ENCODE measurements at places on chromosomes 7 and 10.

- DNase-seq = no peak
Measured at GRCh38 chr7:129010075-129010474, 44.8 kb downstream of the TNPO3 start.

DNA sequence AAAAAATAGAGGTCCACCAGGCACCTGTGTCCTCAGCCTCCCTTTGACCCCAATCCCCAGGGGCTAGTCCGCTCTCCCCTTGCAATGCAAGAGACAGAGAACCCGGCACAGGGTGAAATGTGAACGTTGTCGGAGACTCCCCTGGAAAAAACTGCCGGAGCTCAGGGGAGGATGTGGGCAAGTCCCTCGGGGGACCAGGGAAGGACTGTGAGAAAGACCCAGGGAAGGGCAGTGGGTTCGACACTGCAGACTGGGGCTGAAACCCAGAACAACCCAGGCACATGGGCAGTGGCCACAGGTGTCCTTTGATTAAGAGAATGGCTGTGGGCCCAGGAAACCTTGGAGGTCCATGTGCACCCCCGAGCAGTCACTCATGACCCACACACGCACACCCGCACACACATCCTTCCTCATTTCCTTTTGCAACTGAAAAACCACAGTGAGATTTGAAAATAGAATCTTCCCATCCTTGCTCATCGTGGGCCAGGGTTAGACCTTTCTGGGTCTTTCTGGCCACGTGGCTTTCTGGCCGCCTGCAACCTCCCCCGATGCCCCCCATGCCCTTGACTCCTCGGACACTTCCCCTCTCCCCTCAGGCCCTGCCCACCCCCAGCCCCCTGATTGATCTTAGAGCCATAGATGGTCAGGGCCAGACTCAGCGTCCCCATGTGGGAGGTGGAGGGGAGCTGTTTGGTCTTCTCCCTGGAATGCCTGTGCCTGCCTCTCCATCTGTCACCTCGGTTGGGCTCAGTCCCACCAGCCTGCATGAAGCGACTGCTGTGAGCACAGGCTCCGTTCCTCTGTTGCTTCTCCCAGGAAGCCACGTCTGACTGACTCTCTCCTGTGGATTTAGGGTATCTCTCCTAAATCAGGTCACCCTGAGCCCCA lies 7.9 kb downstream of the LAT2 start:
- DNase-seq = no peak

GRCh38 chr10:27494116-27494805 lies 9.8 kb upstream of the RAB18 start:
- DNase-seq = no peak

- DNase-seq = no peak
Measured at GRCh38 chr10:113443141-113443925, 109.5 kb upstream of the HABP2 start.

- DNase-seq = no peak
Measured at GRCh38 chr10:116670706-116671105, 50.0 kb downstream of the PNLIPRP2 start.
